ENCODE measurements at places on chromosomes 2 and 18. TPM values are rescaled to one million over a fixed set of nuclear protein-coding genes. Genes with fewer than 3 reads are reported as not detected.

The SKOR2 gene
- not detected for total RNA-seq

DNA sequence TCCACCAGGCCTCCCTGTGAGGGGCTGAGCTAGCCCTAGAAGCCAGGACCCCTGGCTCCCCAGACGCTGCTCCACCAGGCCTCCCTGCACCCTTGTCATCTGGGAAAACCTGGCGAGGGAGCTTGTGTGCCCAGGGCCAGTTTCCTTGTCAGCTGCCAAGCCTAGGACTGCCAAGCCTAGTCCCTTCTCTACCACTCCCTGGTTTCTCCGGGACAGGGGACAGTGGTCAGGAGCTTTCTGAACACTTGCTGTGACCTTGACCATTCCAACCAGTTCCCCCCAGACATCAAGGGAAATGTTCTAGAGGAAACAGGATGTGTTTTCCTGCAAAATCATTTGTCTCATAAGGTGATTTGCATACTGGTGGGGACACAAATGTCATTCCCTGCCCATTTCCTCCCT is 41.3 kb upstream of the MRPL33 start:
- DNase-seq = no peak

GRCh38 chr18:63342206-63342605 is 22.6 kb upstream of the BCL2 start:
- no peak for DNase-seq

DNA sequence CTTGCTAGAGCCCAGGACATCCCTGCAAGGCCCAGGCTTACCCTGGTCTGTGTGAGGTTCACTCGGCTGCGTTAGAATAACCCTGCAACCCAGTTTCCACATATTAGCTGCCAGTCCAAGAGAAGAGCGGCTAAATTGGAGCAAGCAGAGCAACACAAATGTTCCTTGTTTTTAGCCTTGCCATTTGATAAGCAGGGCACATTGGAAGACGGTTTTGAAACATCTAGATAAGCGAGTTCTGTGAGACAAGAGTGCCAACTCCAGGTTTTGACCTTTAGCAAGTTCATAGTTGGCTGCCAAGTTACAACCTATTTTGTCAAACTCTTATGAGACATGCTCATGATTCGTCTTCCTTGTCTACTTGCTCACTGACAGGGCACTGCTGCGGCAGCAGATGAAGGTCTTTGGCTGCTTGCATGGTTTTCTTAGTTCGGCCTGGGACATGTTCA is 23.5 kb downstream of the DPP4 start:
- no peak for DNase-seq

DNA sequence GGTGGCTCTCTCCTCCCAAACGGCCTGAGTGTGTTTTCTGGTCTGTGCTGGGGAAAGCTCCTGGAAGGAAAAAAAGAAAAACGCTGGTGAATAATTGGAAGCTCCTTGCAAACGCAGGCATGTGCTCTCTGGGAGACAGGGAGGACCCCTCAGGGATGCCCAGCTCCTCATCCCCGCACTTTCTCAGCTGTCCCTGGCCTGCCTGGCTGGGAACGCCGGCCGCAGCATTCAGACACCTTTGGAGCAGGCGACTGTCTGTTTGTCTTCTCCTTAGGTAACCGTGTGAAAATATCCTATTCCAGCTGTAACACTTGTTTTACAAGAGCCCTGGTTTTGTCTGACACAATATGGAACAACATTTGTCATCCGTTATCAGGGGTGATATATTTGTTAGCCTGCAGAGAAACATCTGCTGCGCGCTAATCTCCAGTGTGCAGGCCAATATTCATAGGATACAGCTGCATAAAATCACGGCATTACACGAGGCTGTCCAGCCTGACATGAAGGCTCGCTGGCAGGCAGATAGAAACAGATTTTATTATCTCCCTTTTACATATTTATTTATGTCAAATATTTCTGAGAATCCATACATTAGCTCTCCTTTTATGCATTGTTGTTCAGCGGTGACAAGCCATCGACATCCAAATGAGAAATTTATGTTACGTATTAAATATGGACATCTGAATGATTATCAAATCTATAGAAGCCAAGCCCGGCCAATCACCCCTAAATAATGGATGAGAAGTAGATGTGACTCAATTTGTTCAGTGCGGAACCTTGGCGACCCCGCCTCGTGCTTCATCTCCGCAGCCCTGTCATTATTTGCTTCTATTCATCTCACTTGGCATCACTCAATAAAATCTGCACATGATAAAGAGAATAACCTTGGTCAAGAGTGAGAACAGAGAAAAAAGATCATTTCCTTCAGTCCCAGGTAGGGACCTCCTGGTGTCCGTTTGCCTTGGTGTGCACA is 675.1 kb upstream of the SALL3 start:
- no peak for DNase-seq

- no peak for DNase-seq
Observed at GRCh38 chr18:63301434-63301833, 18.1 kb downstream of the BCL2 start.

- DNase-seq = no peak
Observed at GRCh38 chr18:3234457-3234856, 13.1 kb upstream of the MYL12A start.

GRCh38 chr2:240817496-240818292 is 2.3 kb downstream of the KIF1A start:
- DNase-seq = no peak

GRCh38 chr18:77762642-77763041 is 513.0 kb downstream of the GALR1 start:
- no peak for DNase-seq

DNA sequence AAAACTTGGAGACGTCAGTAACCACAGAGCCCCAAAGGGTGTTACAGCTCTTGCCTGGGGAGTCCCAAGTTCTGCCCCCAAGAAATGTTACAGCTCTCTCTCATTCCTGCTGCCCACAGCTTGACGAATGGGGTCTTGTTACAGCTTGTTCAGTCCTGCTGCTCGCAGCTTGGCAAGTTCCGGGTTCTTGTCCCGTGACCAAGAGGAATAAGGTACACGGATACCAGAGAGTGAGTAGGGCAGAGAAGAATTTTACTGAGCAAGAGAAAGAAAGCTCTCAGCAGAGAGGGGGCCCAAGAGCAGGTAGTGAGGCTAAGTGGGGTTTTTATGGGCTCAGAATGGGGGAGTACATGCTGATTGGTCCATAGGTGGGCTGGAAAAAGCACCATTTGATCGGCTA is 27.2 kb downstream of the SLC39A6 start:
- DNase-seq = no peak

- DNase-seq = no peak
Observed at GRCh38 chr2:36403675-36404230, 48.2 kb downstream of the CRIM1 start.

DNA sequence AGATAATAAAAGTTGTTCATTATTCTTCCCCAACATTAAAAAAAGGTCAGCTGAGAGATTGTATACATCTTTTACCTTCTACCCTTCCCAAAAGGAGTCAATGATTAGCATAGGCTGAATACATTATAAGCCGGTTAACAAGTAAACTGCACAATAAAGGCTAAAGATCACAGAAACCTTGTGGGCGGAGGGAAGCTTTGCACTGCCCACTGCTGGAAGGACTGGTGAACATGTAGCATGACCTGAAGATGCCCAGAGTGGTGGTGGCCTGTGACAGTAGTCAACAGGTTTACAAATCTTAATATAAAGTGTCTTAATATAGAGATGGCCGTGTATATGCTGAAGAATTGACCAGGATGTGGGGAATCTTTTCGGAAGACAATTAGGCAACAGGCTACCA is 35.6 kb downstream of the ARL5A start:
- DNase-seq = no peak

Measured in occipital lobe (tissue), 3 donors.